RKO (cell line): ENCODE measurements at places on chromosomes 13 and 19.

GRCh38 chr19:1855828-1856255, 7.5 kb downstream of the KLF16 start:
- no peak for DNase-seq

DNA sequence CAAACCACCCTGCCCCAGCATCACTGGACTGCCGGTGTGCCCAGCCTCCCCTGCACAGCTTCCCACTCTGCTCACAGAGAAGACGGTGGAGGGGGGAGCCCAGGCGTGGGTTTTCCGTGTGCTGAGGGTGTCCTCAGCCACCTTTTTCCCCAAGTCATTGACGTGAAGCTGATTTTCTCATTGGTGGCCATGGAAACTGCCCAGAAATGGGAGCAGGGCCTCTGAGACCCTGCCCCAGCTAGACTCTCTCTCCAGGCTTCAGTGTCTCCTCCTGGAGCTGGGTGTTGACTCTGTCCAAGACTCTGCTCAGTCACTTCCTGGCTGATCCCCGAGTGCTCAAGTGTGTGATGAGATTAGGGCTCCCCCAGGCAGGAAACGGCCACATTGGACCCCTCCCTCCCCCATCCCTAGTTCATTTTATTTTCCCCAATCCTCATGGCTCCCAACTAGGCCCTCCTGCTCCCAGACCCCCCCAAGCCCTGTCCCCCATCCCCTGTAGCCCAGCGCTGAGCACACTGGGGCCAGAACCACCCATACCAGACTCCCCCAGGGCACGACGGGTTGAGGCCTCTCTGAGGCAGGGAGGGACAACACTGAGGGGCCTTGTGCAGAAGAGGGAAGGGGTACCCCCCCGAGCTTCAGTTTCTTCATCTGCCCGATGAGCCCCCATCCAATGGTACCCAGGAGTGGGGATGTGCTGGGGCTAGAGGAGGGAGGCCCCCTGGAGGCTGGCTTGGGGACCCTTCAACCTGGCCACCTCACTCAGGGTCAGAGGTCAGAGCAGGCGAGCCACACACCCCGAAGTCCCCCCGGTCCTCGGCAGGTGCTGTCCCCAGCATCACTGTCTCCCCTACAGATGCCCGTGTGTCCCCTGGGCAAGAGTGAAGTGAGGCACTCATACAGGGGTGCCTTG, 1.2 kb upstream of the F2RL3 start:
- no peak for DNase-seq

- no peak for DNase-seq
Observed at GRCh38 chr13:25742220-25742619, 309.6 kb downstream of the SHISA2 start.

- no peak for DNase-seq
Observed at GRCh38 chr13:112967686-112968379, 1.2 kb upstream of the MCF2L start.

DNA sequence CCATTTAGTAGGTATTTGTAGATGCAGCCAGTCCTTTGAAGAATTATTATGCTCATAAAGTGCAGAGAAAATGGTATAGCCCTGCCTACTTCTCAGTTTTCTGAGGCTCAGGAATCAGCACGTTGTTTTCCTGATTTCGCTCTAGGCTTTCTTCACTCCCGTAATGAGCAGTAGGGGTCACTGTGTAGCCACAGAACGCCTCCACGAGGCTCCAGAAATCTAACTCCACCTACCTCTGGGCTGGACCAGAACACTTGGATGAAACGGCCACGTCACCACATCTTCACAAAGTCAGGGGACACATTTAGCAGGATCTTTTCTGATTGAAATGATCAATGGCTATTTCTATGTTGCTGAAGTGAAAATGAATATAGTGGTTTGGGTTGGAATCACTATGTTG, 49.8 kb upstream of the GTF3A start:
- peak; percentile 84 for DNase-seq

DNA sequence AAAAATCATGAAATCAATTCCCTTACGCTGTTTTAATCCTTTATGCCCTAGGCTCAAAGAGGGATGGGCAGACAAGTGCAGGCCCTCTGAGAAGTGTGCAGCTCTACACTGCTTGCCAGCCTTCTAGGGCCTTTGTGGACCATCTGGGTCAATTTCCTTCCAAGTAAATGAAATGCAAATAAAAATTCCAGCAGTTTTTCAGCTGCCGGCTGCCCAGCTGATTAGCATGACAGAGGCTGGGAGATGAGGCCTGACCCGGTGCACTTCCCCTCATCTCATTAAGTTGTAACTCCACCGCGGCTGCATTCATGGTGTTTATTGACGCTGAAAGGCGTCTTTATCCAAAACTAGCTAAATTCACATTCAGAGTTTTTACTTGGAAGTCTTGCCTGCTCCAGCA, 47.5 kb upstream of the GSX1 start:
- no peak for DNase-seq

DNA sequence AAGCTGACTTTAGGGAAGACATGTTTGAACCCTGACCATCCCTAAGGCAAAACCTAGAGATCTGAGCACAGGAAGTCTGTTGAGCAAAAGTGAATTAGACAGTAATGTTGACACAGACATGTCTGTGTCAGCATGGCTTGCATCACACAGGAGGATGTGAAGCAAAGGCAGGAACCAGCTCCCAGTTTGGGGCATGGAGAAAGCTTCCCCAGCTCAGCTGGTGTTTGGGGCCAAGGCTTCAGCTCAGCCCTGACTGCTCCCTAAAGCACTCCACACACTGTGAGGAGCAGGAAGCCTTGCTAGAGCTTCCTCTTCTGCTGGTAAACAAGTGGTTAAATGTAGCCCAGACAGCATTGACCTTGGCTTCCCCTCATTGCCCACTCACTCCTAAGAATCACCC, 153.8 kb upstream of the UBL3 start:
- no peak for DNase-seq

DNA sequence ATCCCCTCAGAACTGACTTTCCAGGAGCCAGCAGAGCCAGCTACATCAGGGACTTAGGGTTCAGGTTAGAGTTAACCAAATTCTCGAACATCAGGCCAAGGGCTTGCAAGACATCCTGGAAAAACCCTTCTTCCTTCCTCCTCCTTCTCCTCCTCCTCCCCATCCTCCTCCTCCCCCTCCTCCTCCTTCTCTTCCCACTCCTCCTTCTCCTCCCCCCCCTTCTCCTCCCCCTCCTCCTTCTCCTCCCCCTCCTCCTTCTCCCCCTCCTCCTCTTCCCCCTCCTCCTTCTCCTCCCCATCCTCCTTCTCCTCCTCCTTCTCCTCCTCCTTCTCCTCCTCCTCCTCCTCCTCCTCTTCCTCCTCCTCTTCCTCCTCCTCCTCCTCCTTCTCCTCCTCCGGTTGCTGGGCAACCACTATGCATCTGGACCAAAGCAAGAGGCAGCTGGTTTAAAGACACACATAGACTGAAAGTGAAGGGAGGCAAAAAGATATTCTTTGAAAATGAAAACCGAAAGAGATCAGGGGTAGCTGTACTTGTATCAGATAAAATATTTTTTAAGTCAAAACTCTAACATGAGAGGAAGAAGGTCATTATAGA, 5.9 kb upstream of the CCL25 start:
- no peak for DNase-seq
